ENCODE measurements at places on chromosomes 11 and 22. TPM values are rescaled to one million over a fixed set of nuclear protein-coding genes. Genes with fewer than 3 reads are reported as not detected.

The CCDC73 gene
- total RNA-seq: not detected

The RBMXL2 gene
- total RNA-seq: not detected

The AGBL2 gene
- 5.6 TPM for total RNA-seq

The MYEOV gene
- 0.14 TPM for total RNA-seq

The KCNA4 gene
- not detected for total RNA-seq

The PPP6R2 gene
- 37.5 TPM for total RNA-seq

The CEP126 gene
- 1.4 TPM for total RNA-seq

The OR5A2 gene
- not detected for total RNA-seq

The OR2D2 gene
- 0.24 TPM for total RNA-seq

The UPK3A gene
- 0.89 TPM for total RNA-seq

Data from GM23338 (cell line).